RCC 7860 (cell line): ENCODE measurements at places on chromosomes 12 and 14.

- no peak for DNase-seq
Observed at GRCh38 chr14:24171422-24172260, at the start of gene REC8. TSS of gene REC8 (plus strand) at chr14:24172080. CDS start at chr14:24172553, 473 bp downstream.

- no peak for DNase-seq
Observed at GRCh38 chr12:67918441-67918840, 70.8 kb upstream of the IFNG-AS1 start.

DNA sequence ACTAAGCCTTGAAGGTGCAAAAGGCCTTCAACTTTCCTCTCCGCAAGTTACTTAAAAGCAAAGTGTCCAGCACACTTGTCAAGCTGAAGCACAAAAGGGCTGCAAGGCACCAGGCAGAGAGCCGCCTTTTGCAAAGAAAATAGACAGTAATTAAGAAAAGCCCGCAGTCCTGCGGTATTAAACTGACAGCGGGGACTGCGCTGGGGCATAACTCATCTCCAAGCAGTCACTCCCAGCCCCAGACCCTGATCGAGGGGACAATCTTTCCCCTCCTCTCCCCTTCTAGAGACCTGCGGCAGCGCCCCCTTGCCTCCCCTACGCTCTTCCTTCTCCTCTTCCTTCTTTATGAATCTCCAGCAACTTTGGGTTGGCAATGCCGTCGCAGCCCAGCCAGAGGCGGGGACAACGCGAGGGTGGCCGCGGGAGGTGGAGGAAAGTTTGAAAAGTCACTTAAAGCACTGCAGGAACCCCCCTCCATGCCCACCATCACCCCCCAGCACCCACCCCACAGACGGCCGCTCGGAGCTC lies 200.9 kb upstream of the CAND1 start:
- no peak for DNase-seq

DNA sequence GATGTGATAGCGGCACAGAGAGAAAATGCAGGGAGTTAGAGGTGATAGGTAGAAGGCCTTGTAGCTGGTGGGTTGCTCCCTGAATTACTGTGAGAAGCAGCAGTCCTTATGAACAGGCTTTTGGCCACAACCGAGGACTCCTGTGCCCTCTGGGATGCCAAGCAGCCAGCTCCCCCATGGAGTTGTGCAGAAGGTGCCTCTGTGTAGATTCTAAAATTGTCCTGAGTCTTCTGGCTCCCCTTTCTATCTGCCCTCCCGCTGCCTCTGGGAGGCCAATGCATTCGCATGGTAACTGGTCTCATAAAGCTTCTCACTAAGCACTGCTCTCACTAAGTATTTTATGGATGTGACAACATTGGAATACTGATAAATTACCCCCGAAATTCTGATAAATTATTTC lies 16.1 kb upstream of the SUSD6 start:
- DNase-seq = no peak

DNA sequence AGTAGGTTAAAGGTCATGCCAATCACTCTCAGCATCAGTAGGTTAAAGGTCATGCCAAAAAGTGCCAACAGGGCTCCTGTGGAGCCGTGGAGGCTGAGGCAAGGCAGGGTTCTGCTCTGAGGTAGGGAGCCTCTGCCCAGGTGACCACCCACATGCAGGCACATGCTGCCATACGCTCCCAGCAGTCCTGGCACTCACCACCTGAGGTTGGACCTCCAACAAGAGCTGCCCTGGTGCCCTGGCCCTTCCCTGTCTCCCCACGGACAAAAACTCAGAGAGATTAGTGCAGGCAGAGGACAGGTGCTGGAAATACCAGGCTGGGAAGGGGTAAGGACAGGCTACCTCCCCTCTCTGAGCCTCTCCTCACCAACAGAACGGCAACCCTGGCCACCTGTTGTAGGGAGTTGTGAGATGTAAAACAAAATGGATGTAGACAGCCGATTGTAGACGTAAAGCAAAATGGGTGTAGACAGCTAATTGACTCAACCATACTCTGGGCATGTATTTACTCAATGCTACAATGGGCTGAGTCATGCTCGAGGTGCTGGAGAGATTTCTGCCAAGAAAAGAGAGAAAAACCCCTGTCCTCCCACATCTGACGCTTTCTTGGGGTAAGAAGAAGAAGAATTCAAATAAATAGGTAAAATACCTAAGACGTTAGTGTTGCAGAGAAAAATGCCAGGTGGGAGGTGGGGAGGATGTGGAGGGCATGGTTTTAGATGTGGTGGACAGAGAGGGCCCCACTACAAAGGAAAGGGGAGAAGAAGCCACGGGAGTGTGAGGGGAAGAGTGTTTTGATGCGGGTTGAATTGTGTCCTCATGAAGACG lies 32.4 kb downstream of the LTBP2 start:
- peak; percentile 62 for DNase-seq

DNA sequence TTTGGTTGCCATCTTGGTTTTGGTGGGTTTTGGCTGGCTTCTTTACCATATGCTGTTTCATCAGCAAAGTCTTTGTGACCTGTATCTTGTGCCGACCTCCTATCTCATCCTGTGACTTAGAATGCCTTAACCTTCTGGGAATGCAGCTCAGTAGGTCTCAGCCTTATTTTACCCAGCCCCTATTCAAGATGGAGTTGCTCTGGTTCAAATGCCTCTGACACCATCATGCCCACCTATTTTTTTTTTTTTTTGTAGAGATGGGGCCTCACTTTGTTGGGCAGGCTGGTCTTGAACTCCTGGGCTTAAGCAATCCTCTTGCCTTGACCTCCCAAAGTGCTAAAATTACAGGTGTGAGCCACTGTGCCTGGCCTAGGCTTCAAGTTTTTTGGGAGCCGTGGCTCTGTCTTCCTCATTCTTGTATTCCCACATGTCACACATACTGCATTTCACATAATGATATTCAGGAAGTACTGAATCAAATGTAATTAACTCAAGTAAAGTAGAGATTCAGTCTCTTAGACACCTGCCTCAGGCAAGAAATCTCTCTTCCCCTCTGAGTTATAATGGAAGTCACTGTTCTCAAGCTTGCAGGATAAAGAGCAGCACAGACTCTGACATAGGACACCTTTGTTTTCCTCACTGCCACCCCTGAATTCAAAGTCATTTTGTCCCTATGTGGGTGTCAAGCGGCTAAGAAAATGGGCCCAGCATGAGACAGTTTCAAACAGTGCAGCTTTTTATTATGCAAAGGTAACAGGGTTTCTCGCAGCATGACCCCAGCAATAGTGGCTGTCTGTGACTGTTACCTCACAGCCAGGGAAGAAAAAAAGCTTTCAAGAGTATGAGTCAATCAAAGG lies 159.0 kb downstream of the PTPN11 start:
- no peak for DNase-seq

DNA sequence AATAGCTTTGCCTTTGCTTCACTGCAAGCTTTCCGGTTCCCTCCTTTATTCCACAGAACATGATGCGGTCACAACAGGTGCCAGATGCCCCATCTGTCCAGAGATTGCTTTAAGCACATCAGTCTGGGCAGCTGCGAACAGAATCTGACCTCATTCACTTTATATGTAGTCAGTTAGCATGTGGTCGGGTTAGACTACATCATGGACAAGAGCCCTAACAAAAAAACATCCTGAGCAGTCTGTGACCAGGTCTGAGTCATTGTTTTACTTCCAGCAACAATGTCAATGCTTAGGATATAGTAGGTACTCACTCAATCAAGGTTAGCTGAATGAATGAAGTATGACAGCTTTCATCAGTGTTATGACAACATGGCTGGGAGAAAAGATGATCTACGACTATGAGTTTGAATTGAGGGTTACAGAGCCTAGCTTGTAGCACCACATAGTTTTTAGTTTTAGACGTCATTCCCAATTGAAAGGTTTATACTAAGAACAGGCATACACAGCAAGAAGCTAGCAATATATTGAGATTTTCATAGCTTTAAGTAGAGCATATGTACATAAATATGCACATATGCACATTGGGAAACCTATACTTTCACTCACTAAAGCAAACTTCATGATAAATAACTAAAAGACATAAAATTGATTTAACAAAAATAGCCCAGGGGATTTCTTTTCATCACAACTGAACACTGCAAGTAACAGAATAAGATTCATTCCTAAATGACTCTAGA lies 64.2 kb upstream of the TMCC3 start:
- peak; percentile 33 for DNase-seq

- DNase-seq = no peak
Observed at GRCh38 chr12:51534216-51535074, 56.6 kb upstream of the SCN8A start.

DNA sequence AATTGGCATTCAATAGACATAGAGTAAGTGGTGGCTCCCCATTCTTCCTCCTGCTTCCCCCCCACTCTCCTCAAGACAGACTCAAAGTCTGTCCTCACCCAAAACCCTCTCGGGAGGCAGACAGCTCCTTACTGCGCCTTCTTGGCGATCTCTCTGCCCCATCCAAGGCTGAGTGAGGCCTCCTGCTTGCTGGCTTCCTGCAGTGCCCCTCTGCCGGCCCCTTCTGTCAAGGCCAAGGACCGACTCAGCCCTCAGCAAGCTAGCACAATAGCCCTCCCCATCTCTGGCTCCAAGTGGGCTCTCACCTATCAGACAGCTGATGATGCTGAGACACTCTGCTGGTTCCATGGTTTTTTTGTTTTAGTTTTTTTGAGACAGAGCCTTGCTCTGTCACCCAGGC lies 62.5 kb upstream of the DLK1 start:
- DNase-seq = no peak

DNA sequence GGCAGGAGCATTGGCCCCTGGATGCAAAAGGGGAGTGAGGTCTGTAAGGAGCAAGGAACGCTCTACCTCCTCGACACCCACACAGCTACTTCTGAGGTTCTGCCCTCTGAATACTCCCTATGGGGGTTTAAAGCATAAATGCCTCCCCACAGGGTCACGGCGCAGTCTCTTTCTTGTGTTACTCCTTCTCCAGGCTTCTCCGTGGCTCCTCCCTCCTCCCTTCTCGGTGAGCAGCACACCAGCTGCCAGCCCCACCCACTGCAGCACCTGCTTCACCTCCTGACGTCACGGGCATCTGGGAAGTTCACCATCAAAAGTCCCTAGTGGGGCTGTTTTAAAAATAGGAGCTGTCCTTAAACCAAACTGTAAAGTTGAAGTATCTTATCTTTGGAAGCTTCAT lies 67.3 kb downstream of the SPTB start:
- DNase-seq = no peak

DNA sequence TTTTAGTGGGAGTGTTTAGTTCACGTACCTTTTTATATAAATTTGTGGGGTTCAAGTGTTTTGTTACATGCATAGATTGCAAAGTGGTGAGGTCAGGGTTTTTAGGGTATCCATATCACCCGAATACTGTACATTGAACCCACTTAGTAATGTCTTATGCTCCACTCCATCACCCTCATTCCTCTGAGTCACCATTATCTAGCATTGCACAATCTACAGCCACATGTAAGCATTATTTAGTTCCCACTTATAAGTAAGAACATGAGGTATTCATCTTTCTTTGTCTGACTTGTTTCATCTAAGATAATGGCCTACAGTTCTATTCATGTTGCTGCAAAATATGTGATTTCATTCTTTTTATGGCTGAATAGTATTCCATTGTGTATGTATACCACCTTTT lies 583.7 kb upstream of the LRFN5 start:
- no peak for DNase-seq

DNA sequence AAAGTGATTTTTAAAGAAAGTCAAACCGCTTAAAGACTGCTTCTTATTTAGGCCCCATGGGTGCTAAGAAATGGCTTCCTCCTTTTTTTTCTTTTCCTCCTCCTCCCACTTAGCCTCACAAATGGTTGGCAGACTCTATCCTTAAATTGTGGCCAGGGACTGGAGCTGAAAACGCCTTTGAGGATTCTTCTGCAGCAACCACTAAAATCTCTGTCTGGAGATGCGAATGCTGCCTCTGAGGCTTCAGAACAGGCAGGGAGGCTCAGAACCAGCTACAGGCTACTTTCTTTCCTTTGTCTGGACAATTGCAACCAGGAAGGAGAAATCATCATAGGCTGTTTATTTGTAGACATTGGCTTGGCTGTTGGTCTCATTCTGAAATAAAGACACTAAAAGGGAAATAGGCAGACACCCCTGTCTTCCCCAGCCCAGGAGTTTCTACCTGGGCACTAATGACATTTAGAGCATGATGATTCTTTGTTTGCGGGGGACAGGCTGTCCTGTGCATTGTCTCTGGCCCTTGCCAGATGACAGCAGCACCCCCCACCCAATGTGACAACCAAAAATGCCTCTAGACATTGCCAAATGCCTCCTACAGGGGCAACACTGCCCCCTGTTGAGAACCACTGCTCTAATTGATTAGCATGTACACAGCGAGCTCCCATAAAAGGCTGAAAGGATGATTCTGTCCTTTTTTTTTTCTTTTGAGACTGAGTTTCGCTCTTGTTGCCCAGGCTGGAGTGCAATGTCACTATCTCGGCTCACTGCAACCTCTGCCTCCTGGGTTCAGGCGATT lies 50.3 kb downstream of the MAP1LC3B2 start:
- no peak for DNase-seq

DNA sequence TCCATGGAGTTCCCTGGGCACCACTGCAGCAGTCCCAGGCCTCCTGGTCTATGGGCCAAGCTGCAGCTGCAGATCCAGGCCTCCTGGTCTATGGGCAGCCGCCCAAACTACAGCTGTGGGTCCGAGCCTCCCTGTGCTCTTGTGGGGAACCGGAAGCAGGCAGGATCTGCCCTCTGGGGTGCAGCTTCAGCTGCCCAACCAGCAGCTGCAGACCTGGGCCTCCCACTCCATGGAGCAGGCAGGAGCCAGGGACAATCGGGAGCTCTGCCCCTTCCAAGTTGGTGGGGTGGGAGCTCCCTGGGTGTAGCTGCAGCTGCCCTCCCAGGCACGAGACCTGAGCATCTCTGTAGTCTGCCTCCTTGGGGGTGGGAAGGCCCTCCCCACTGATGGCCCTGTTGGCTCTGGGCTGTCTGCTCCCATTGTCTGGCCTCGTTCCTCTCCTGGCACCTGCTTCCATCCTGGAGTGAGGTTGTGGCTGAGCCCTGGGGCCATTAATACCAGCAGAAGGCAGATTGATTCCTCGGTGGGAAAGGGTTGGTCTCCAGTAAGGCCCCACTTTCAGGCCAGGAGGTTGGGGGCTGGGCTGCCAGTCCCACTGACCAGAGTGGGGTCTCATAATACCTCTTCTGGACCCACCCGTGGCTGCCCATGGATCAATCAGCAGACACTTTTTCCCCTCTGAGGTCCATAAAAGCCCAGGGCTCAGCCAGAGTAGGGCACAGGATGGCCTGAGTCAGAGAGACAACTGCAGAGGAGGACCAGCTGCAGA lies 142.1 kb downstream of the GPR65 start:
- DNase-seq = no peak

GRCh38 chr12:123227581-123228258 lies 5.2 kb downstream of the MPHOSPH9 start:
- no peak for DNase-seq

DNA sequence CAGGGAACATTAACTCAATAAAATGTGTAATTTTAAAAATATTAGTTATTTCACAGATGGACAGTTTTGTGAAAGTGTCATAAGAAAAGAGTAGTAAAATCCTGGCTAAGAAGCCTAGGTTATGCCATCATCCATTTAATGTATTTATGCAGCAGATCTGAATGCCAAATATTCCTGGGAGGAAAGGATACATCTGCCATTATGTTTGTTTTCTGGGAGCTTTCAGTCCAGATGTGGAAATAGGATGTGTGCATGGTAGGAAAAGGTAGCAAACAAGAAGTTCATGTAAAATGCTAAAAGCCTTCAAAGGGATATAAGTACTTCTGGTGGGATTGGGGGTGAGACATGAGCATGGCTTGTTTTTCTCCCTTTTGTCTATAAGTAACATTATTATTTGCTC lies 27.0 kb upstream of the CLEC14A start:
- DNase-seq = no peak
